ENCODE measurements at places on chromosomes 3 and 15.

GRCh38 chr3:99506-99905, 97.1 kb upstream of the CHL1 start:
- no peak for DNase-seq

- DNase-seq = no peak
Observed at GRCh38 chr15:22855791-22856190, 17.3 kb downstream of the NIPA2 start.

DNA sequence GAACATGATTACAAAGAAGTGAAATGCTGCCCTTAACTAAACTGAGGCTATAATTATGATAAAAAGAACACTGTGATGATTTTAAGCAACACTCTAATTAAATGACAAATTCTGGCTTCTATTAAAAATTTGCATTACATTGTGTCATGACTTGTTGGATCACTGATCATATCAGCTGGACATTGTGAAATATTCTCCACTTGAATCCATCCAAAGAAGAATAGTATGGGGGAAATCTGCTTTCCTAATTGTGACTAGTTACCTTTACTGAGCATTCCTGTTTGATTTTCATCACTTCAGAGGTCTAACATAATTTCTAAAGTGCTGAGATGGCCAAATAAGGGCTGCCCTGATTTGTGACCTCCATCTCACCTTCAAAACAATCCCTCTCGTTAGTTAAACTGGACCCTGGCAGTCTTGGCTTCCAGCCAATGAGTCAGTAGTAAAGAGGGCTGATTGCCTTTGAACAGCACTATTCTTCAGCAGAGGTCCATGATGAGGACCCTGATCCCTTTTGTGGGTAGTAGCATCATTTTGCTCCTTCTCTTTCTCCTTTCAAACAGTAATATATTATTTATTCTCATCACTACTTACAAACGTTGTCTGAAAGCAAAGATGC, 53.5 kb upstream of the LEKR1 start:
- DNase-seq = no peak

GRCh38 chr3:123672429-123673146, 87.7 kb upstream of the HACD2 start:
- no peak for DNase-seq

DNA sequence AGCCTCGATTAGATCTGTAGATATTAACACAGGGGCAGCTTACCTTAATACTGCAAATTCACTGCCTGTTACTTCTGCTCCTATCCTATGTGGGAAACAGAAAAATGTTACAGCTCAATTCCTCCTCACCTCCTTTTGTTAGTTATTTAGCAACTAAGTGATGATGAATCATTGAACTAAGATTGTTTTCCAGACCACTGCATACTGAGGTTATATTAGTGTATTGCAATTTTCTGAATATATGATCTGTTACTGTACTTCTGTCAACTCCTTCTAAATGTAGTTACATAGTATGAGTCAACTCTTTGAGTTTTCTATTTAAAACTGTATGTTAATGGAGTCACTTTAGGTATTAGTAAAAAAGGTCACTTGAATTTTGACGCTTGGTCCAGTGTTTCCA, 331.5 kb upstream of the SLCO3A1 start:
- DNase-seq = no peak

- DNase-seq = no peak
Observed at GRCh38 chr3:128374746-128375445, 91.8 kb downstream of the DNAJB8 start.

GRCh38 chr3:195034101-195034500, 236.9 kb downstream of the XXYLT1 start:
- DNase-seq = no peak

DNA sequence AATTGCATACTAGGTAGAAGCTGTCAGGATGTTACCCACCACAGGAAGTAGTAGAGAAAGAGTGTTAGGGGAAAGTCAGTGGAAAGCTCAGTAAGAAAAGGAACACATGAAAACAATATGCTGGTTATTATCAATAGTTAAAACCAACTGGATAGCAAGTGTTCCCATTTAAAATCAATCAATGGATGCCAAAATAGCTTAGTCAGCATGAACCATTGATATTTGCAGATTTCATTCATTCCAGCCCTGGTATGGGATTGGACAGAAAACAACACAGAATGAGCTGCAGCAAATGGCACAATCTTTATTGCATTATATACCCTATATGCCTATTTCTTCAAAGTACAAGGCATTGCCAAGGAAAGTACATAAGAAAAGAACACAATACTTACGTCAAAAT, 293.7 kb downstream of the EPHA6 start:
- DNase-seq = no peak

DNA sequence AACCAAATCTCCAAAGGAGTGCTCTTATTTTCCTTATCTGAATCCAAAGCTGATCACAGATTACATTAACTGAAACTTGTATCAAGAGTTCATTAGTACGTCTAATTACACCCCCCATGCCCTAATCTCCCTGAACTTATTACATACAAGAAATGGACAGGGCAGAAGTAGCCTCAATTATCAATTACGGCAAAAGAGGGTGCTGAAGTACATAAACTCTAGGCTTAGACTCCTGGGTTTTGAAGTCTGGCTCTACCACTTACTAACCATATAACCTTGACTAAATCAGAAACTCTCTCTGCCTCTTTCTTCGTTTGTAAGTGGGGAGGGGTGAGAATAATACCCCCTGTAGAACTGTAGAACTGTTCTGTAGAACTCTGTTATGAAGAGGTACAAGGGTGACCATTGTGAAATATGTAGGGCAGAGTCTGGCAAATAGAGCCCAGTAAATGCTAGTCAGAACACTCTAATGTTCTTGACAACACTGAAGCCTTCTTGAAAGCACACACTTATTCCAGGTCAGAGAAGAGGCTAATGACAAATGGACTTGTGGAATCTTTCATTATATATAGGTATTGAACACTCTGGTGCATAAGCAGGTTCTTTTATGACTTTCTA, 19.6 kb upstream of the OR5K4 start:
- no peak for DNase-seq

DNA sequence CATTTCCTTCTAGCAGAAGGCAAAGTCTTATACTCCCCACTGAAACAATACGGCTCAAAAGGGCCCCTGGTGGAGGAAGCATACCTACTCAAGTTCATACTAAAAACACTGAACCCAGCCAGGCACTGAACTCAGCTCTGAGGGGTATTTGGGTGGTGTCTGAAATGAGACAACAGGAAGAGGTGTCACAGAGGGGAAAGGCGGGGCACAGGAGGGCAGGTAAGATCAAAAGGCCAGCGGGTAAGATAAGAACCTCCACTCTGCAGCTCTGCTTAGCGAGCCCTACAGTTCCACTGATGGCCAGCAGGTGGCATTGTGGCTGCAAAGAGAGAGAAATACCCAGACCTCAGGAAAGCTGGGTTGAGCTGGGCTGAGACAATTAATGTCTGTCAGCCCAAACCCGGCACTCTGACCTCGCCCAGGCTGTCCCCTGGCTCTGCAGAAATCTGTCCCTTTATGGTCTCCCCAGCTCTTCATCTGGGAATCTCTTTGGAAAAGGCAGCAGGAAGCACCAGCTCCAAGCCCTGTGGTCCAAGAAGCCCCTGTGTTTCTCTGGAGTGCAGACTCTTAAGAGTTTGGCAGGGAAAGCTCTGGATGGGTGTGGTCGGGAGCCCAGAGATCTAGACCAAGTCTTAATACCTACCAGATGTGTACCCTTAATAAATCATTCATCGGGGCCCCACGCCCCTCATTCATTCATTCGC, 8.4 kb downstream of the MFGE8 start:
- no peak for DNase-seq

- no peak for DNase-seq
Observed at GRCh38 chr3:11411956-11412355, 139.8 kb downstream of the ATG7 start.

DNA sequence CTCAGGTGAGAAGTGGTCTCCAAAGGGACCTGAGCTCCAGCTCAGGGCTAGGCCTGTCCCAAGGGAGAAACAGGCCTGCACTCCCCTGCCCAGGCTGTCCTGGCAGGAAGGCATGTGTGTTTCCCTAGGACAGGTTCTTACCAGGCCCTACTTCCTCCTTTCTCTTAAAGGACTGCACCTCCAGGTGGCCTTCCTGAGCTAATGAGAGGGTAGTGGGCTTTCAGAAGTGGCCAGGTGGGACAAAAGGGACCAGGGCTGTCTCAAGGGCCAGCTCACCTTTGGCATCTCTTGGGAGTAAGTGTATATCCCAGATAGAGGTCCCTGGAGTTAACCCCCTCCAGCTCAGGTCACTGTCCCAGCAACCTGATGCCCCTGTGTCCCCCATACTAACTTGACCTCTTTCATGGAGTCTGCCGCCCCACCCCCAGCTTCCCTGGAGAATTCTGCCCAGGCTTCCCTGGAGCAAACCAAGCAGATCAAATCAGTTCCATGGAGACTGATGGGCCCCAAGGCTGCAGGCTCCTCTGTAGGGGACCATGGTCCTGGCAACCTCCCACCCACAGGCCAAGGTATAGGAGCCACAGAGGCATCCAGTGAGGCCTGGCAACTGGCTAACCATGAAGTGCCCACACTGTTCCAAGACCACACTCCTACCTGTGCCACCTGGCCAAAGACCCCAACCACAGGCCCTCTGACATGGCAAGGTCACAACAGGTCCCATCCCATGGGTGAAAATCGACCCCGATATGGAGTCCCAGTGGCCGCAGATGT, 67.6 kb downstream of the ZNF445 start:
- DNase-seq = no peak

DNA sequence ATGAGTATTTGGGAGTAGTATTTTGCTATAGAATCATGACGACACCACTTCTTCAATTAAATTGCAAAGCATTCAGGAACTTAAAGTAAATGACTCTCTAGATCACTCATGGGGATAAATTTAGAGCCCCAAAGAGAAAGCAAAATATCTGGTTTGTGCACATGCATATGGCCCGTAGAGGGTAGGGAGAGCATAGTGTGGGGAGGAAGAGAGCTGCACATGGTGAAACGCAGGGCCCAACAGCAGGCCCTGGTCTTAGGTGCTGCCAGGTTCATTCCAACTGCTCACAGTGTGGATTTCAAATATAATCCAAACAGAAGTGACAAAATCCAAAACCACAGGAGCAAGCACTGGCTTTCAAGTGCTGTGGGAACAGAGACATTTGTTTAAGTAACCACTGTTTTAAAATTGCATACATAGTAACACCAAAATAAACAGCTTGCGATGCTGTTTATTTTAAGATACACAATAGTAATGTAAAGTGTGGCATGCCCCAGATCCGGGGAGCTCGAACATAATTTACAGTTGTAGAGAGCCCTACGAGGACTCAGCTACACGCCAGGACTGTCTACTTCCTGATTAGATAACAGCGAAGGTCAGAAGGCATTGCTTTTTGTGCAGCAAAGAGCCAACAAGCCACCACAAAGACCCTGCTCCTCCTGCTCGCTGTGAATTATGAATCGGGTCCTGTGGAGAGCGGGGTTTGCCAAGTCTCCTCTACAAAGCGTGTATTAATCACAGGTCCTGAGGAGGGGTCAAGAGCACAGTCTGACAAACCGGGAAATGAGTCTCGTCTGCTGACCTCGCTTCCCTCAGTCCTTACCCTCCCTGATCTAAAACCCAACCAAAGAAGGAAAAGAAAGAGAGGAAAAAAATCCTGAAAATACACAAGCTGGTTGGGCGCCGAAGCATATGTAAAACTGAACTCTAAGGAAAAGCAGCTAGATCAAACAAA, 80.6 kb downstream of the MEIS2 start:
- DNase-seq = no peak

GRCh38 chr3:105996781-105997180, 128.0 kb upstream of the CBLB start:
- DNase-seq = no peak

GRCh38 chr3:170323331-170323730, 34.2 kb upstream of the SKIL start:
- DNase-seq = no peak

DNA sequence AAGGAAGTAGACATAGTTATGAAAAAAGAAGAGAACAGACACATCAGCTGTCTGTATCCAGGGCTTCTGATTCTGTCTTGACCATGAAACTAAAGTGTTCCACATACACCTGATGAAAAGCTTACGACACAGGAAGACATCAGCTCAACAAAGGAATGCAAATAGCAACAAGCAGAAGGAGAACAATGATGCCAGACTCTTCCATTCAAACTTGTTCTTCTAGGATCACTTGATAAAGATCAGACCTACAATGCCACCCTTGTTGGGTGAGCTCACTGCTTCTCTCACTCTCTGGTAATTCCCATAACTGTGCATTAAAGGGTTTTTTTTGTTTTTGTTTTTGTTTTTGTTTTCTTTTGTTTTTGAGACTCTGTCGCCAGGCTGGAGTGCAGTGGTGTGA, 49.7 kb downstream of the GATM start:
- no peak for DNase-seq

GRCh38 chr15:70087708-70088352, 9.9 kb downstream of the TLE3 start:
- no peak for DNase-seq

- DNase-seq = no peak
Observed at GRCh38 chr3:64870876-64871646, 183.3 kb upstream of the ADAMTS9 start.

GRCh38 chr3:152376351-152377183, 107.8 kb downstream of the MBNL1 start:
- no peak for DNase-seq

GRCh38 chr15:27784107-27784506, 315.0 kb downstream of the OCA2 start:
- DNase-seq = no peak

- DNase-seq = no peak
Observed at GRCh38 chr3:5195605-5196004, 8.1 kb downstream of the EDEM1 start.

DNA sequence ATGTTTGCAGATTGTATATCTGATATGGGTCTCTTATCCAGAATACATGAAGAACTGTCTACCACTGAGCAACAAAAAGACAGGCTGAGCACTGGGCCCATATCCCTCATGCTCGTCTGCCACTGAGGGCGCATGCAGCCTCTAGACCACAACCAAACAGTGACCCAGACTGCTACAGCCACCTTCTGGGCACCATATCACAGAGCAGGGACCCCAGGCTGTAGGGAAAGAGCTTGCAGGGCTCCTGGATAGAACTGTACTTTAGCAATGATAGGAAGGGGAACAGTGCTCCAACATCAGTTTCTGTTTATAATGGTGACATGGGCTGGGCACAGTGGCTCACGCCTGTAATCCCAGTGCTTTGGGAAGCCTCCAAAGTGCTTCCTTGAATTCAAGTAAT, 40.2 kb upstream of the TMEM87A start:
- no peak for DNase-seq

GRCh38 chr3:130823241-130823884, 70.5 kb upstream of the ATP2C1 start:
- no peak for DNase-seq

GRCh38 chr3:57872606-57873005, 116.5 kb downstream of the SLMAP start:
- DNase-seq = no peak

- DNase-seq = no peak
Observed at GRCh38 chr3:38890426-38890825, 74.4 kb upstream of the SCN10A start.

DNA sequence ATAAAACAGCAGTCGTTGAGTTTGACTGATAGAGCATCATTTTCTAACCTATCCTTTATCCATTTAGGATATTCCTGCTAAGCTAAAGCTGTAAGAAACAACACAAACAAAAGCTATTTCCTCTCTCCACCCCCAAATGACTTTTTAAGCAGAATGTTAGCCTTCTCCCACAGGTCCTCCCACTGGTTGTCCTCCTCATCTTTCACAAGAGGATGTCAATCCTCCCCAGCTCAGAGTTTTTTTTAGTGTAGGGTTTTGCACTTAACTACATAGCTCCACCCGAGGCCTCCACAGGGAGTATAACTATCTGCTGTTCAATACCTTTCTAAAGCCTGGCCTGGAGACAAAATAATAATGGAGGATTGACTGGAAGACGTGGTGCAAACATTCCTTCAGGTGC, 7.8 kb downstream of the SETMAR start:
- no peak for DNase-seq

Measured in cortex of kidney (tissue), 1 donor.